ENCODE measurements at places on chromosomes 3 and 15.

- DNase-seq: no peak
Measured at GRCh38 chr3:32009957-32010356, 28.4 kb downstream of the ZNF860 start.

GRCh38 chr3:148648685-148649352, 48.9 kb upstream of the AGTR1 start:
- DNase-seq: no peak

- no peak for DNase-seq
Measured at GRCh38 chr3:129975705-129976048, 1.2 kb downstream of the TRH start.

DNA sequence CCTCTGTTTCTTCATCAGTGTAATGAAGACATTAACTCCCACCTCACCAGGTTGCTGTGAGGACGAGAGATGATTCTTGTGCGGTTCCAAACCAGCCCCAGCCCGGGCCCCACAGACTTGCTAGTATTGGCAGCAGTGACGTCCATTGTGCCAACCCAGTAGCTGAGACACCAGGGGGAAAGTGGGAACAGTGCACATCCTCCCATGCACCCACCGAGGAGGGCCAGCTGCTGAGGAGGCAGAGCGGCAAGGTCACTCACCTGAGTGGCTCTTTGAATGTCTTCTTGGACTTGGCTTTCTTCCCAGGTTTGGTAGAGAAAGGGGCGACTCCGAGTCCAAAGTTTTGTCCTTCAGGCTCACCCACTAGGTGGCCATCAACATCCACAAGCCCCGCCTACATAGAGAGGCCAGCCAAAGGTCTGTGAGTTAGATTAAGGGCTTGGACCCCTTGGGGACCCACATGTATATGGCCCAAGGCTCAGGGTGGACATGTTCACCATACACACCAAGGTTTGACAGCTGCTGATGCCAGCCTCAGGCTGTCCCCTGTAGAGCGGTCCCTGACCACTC, 38.0 kb downstream of the KIF9 start:
- DNase-seq: no peak

DNA sequence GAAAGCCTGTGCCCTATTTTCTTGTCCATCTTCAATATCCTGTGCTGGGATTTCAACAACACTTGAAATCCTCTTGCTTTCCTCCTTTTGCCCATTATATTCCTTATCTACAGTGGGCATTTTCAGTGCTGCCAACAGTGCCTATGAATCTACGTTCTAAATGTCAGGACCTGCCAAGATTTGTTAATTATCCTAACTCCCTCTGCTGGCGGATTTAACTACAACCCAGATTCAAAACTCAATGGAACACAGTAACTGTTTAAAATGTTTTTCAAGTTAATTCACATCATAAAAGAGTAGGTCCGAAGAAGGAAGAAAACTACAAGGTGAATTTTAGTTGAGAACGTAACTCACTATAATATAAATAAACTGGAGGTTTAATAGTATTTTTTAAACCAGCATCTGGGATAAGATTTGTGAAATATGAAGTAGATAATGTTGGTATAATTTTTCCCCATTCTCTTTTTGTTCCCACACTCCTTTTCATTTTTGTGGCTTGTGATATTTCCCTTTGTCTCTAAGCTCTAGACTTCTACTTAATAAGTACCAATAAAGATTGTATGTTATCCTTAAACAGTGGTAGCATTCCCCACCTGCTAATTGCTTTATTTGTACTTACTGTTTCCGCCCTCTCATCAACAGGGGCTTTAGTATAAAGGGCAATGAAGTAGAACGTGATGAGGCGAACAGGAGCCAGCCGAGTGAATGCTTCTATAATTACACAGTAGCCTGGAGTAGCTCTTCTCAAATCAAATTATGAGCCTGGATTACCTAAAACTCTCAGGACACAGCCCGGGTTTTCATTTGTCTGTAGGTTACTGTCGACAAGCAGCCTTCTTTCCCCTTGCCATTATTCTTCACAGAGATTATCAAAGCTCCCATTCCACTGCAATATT, 302.5 kb upstream of the ATP11B start:
- no peak for DNase-seq

GRCh38 chr3:154168998-154169795, 48.0 kb downstream of the ARHGEF26 start:
- no peak for DNase-seq

- DNase-seq: no peak
Measured at GRCh38 chr3:111971533-111972130, 7.2 kb upstream of the ABHD10 start.

All from T-helper 1 cell (primary cell).